ENCODE measurements at places on chromosomes 13 and 19.

- no peak for DNase-seq
These were observed 38.1 kb downstream of the MIPEP start for GRCh38 chr13:23851106-23851505.

GRCh38 chr13:24630121-24630520 lies 50.1 kb upstream of the ATP12A start:
- DNase-seq: no peak

DNA sequence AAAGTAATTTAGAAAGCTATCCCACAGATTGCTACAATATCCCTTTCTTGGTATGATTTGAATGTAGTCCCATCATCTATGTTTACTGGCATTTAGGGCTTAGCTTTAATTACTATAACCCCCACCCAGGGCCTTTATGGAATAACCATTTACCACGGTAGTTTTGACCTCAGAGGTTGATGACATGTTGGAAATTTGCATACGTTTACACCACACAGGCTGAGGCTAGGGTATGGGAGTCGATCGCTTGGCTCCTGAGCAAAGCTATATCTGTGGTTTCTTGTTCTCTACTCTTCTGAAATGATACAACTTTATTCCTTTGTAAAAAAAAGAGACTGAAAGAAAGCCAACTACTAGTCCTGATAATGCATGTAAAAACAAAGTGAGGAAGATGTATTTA lies 28.2 kb upstream of the RFC3 start:
- no peak for DNase-seq

DNA sequence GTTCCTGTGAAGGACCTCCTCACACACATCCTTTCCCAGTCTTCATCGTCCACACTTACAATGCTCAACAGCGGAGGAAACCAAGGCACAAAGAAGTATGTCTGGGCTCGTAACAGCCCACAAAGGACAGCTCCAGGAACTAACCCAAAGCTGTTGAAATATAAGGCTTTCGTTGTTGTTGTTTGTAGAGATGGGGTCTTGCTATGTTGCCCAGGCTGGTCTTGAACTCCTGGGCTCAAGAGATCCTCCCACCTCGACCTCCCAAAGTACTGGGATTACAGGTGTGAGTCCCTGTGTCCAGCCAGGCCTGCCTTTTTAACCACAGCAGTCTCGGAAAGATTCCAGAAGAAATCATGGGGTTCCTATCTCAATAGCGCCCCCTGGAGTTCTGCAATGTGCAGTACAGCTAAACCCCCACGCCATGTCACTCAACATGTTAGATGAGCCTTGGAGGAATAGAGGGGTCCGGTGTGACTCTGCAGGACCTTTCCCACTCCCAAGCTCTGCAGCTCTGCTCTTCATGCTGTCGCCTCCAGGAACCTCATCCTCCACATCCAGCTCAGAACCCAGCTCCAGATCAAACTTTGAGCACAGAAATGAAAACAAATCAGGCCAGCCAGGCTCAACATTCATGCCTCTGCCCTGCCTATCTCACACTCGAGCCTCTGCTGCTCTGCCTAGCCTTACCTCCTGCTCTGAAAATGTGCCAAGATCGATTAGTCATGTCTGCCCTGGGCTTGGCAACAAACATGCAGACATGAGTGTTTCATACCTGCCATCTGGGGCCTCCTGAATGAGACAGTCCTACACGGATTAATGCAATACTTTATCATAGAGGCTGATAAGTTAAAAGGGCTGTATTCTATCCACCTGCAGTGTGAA lies 7.5 kb downstream of the PLA2G4C start:
- peak; percentile 39 for DNase-seq

DNA sequence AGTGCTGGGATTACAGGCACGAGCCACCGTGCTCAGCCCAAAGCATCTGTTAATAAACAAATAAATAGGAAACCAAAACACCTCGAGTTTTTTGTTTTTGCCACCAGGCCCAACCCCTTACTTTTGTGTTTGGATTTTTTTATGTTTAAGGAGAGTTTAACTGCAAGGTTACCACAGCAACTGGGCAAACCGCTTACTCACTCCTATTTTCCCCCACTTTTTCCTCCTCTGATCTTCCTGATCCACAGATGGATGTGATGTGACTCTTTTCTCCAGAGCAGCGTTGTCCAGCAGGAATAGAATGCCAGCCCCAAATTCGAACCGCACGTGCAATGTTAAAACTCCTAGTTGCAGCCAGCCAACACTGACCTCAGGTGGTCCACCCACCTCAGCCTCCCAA lies 2.1 kb upstream of the PNMA8B start:
- DNase-seq: no peak

- DNase-seq: no peak
These were observed 7.5 kb upstream of the PDCD5 start for GRCh38 chr19:32573492-32573794.

DNA sequence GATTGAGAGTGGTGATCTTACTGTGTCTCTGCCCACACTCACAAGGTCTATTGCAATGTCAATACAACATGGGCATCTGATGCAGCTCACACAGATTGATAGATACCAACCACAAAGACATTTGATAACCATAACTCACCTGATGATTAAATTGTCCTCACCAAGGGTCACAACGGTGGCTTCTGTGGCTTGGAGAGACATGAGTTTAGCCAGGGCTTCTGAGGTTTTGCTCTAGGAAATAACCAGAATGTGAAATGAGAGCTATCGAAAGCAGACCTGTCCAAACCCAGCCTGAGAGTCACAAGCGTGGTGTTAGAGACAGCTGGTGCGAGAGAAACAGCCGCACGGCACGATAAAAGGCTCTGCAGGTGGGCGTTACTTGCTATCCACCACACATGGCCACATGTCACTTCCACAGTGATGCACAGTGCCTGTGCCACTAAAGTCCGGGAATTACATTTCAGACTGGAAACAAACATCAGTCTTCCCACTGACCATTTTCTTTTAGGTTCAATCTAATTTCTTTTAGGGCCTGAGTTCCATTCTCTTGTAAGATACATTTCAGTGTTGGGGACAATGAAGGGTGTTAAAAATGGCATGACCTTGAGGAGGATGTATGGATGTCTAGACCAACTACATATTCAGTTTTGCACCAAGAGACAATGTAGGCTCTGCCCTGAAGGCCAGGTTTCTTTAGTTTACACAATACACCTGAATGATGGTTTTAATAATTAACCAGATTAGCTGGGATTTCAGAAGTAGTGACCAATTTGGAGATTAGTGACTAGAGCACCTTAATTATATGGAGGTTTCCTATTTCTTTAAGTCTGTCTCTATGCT lies 53.7 kb downstream of the ATP7B start:
- no peak for DNase-seq

GRCh38 chr19:44346556-44346955 lies 9.9 kb downstream of the ZNF112 start:
- DNase-seq: no peak

DNA sequence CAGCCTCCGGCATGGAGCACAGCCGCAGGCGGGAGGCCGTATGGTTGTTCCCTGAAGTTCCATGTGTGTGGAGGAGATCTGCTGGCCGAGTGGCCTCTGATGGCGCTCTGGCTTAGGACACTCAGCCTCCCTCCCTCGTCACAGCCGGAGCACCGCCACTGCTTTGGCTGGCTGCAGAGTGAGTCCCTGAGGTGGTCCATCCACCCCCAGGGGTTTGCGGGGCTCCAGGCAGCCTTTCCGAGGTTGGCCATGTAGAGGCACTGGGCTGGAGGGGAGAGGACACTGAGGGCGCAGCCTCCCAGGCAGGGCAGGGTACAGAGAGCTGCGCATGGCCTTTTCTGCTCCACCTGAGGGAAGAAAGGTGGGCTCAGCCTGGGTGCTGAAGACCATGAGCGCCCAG lies 19.8 kb upstream of the NPAS1 start:
- DNase-seq: no peak

DNA sequence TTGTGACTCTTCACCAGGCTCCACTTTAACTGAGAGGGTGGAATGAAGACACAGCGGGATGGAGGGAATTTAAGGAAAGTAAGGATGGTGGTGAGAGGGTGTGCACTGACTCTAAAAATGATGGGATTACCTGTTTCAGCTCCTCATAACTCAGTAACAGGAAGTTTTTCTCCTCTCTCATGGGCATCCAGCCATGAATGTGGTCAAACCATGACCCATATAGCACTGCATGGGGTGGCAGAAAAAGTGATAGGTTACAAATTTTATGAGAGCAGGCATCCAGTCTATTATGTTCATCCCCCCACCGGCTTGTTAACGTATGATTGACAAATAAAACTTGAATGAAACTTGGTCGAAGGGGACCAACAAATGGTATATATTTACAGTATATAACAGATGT lies 7.2 kb downstream of the SULT2A1 start:
- no peak for DNase-seq

DNA sequence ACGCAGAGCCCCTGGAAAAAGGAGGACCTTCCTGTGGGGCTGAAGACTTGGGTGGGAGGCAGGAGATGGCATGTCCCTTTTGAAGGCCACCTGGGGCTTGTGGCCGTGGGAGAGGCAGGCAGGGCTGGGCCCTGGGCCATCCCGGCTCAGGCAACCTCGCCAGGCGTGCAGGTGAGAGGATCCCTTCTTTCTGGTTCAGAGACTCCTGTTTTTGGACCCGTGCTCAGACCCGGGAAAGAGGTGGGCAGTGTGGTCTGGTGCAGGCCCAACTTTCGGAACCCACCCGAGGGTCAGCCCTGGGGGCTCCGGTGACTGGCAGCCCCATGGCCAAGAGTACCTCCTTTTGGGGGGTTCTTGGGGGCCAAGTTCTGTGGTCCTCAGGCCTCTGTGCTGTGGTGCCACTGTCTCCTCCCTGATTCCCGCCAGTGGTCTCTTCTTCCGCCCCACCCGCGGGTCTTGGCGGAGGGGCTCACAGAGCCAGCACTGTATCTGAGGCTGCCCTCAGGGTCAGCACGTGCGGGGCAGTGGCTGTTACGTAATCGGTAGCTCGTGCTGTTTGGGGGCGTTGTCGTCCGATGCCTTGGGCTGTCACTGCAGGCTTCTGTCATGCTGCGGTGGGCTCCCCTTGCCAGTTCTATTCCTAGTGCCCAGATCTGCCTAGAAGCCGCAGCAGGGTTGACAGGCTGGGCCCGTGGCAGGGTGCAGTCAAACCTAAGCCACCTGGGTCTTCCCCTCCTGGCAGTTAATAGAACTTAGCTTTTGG lies 42.7 kb downstream of the KDM4B start:
- no peak for DNase-seq

GRCh38 chr13:50299546-50300249 lies 284.5 kb downstream of the KCNRG start:
- no peak for DNase-seq
